ENCODE measurements at places on chromosomes 7 and 10. TPM values are rescaled to one million over a fixed set of nuclear protein-coding genes. Genes with fewer than 3 reads are reported as not detected.

The CYP2C8 gene
- total RNA-seq, result 0.87 TPM

- peaks cover 2% of the 10 kb centered on the region for H3K27me3 ChIP-seq
- peaks cover 31% of the 10 kb centered on the region for H3K36me3 ChIP-seq
- no peak overlapping the region for H3K27ac ChIP-seq
- DNase-seq, result no peak
- H3K4me3 ChIP-seq, result peak overlapping the region; percentile 47
Measured at GRCh38 chr7:98194186-98194585, 17.1 kb upstream of the BHLHA15 start.

DNA sequence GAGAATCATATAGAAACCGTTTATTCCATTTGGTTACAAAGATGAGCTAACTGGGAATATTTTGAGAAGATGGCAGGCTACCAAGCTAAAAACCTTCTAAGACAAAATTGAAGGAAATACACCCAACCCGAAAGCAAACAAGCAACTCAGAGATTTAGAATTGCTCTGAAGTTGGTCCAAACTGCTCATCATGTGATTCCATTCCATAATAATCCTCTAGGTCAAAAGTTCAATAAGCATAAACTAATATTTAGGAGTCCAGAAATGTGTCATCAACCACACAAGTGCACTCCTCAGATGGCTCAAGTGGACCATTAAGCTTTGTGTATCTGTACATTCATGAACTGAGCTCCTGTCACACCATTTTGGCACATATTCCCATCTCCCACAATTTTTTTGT lies 28.7 kb downstream of the DGKI start:
- no peak overlapping the region for H3K27ac ChIP-seq
- DNase-seq, result no peak
- no peak overlapping the region for H3K4me3 ChIP-seq
- H3K36me3 ChIP-seq, result no peaks in the 10 kb centered on the region

DNA sequence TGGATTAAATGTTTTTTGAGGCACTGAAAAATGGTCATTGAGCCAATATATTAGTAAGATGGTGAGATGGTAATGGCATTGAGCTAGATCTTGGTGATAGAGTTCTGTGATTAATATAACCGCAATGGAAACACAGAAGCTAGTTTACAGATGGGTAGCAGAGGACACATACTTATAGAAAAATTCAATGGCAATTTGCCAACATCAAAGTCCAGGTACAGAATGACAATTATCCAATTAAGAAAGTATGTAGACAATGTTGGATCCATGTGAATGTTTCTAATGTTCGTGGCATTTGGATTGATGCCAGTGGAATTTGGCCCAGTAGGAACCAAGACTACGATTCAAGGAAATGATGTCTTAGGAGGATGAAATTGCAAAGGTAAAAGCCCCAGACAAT lies 187.8 kb downstream of the GNAT3 start:
- H3K36me3 ChIP-seq, result no peaks in the 10 kb centered on the region
- H3K4me3 ChIP-seq, result no peak overlapping the region
- H3K27me3 ChIP-seq, result no peaks in the 10 kb centered on the region
- H3K4me1 ChIP-seq, result peaks cover 19% of the 10 kb centered on the region
- no peak overlapping the region for H3K27ac ChIP-seq

DNA sequence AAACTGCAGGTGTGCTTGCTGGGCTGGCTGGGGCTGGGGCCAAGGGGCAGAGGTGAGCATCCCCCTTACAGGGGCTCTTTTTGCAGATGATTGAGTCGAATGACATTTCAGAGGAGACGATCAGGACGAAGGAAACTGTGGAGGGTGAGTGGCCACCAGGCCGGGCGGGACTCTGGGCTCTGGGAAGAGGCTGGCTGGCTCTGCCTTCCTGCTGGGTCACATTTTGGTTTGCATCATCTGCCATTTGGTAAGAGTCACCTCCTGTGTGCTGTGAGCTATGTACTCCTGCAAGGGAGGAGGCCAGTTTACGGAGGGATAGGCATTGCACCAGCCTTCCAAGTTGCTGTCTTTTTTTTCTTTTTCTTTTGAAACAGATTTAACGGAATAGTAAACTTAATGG lies 73.0 kb upstream of the GTF2IRD1 start:
- no peak for DNase-seq
- H3K4me1 ChIP-seq, result peaks cover 7% of the 10 kb centered on the region
- no peak overlapping the region for H3K4me3 ChIP-seq
- peaks cover 38% of the 10 kb centered on the region for H3K36me3 ChIP-seq
- H3K27ac ChIP-seq, result peak overlapping the region; percentile 17

GRCh38 chr7:16916105-16916639 lies 34.4 kb upstream of the AGR3 start:
- no peak for DNase-seq
- no peaks in the 10 kb centered on the region for H3K27me3 ChIP-seq
- no peak overlapping the region for H3K27ac ChIP-seq

DNA sequence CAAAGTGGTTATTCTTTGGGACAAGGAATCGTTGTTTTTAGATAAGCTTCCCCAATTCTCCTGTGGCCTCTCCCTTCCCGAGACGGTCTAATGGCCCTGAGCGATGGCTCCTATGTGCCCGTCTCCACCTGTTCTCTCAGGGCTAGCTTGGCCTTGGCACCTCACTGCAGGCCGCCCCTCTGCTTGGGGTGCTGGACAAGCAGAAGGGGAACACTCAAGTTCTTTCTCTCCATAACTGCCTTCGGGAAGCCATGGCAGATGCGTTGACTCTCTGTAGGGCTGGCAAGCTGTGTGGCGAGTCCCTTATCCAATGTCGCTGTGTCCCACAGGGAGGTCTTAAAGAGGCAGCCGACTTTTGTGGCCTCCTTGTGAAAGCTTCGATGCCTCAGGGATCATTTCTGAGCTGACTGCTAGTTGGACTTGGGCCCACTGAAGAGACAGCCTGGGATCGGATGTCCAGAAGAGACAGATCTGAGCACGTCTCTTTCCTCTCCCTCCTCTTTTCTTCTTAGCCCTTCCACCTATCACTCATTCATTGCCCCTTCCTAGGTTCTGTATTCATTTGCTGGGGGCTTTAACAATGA lies 70.8 kb downstream of the GRK5 start:
- peaks cover 84% of the 10 kb centered on the region for H3K4me1 ChIP-seq
- no peak overlapping the region for H3K4me3 ChIP-seq
- peaks cover 15% of the 10 kb centered on the region for H3K27me3 ChIP-seq

- peaks cover 3% of the 10 kb centered on the region for H3K27me3 ChIP-seq
- no peak overlapping the region for H3K27ac ChIP-seq
- H3K4me3 ChIP-seq, result no peak overlapping the region
- DNase-seq, result no peak
- peaks cover 10% of the 10 kb centered on the region for H3K36me3 ChIP-seq
Measured at GRCh38 chr10:113066561-113067312, 116.7 kb downstream of the TCF7L2 start.
